Activated T-cell treated with anti-CD3 and anti-CD28 coated beads, Interleukin-2, amount 50 U/mL, for 72 hours (primary cell): ENCODE measurements at places on chromosomes 1 and 21. TPM values are rescaled to one million over a fixed set of nuclear protein-coding genes. Genes with fewer than 3 reads are reported as not detected.

FOXE3 gene
- not detected for total RNA-seq

RFX5 gene
- 95.4 TPM for total RNA-seq

FLG2 gene
- total RNA-seq, result not detected

CELA3A gene
- not detected for total RNA-seq

IVL gene
- not detected for total RNA-seq

LYPD8 gene
- not detected for total RNA-seq

ANKRD13C gene
- total RNA-seq, result 25.6 TPM

ANKRD65 gene
- 0.17 TPM for total RNA-seq

GUCA2A gene
- not detected for total RNA-seq

WNT2B gene
- 0.29 TPM for total RNA-seq

NIBAN1 gene
- 49.4 TPM for total RNA-seq

TIE1 gene
- total RNA-seq, result 0.42 TPM

PTPN22 gene
- 82.5 TPM for total RNA-seq

CAPN8 gene
- total RNA-seq, result not detected

NECTIN4 gene
- 0.31 TPM for total RNA-seq

FOXO6 gene
- total RNA-seq, result 0.19 TPM

C4BPA gene
- total RNA-seq, result not detected
